Activated CD8-positive, alpha-beta T cell treated with anti-CD3 and anti-CD28 coated beads for 36 hours (primary cell): ENCODE measurements at places on chromosomes 5 and 9. TPM values are rescaled to one million over a fixed set of nuclear protein-coding genes. Genes with fewer than 3 reads are reported as not detected.

DNA sequence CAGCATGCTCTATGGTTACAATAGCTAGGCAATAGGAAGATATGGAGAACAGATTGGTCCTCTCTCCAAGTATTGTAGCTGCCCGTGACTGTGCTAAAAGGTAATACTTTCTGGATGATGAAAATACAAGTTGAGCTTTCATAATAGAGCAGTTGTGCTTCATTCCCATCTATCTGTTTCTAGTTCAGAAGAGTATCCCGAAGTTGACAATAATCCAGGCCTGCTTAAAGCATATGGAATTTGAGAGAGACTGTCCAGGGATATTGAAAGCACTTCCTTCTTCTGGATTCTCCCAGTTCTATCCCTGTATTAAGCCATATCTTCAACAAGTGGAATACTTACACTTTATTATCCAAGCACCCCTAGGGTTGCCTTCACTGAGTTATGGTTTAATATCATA lies 350.4 kb downstream of the EFNA5 start:
- no peak for DNase-seq

GRCh38 chr9:113516840-113517577 lies 53.5 kb downstream of the RGS3 start:
- DNase-seq = peak; percentile 96

- DNase-seq = peak; percentile 79
Observed at GRCh38 chr9:137406876-137407589, 15.9 kb downstream of the EXD3 start.

DNA sequence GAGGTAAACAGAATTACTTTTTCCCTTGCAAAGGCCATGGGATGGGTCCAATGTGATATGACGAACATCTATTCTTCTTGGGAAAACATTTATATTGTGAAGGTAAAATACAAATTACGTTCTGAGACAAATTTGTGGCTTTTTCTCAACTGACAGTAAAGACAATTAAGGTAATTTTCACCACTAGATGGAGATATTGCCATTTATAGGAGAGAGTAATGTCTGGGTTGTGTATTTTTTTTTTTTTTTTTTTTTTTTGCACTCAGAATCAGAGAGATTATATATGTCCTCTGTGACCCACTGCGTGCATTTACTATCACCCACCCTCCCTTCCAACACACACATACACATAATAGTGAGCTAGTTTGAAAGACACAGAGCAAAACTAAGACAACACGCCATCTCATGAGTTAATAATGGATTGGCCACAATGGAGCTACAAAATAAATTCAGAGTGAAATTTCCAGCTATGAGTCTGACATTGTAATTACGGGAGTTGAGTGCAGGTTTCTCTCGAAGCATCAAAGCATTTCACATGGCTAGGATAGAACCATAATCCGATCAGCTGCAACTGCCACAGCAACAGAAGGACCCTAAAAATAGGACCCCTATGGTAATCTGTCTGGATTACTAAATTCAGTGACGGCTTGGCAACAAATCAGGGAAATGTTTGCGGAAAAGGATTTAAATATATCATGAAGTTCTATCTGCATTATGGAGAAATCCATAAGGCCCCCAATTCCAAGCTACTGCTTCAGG lies 49.2 kb downstream of the ANXA1 start:
- DNase-seq = no peak

GRCh38 chr9:134501761-134502265 lies 139.8 kb upstream of the COL5A1 start:
- no peak for DNase-seq

- DNase-seq = no peak
Observed at GRCh38 chr5:67876371-67876770, 339.2 kb upstream of the PIK3R1 start.

GRCh38 chr5:10275460-10275859 lies 25.4 kb downstream of the CCT5 start:
- no peak for DNase-seq

DNA sequence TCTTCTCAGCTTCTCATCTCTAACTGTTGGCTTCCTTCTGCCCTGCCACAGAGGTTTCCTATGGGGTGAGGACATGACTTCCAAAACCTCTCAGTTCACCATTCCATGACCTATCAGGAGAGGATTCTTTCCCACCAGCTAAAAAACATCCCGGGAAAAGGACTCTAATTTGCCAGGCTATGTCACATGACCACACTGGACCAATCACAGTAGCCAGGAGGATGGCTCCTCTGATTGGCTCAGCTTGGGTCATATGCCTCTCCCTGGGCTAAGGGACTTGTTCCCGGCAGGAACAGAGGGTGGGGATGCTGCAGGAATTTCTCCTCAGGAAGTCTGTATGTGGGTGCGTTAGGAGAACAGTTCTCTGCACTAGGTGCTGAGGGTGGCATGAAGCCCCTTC lies 40.3 kb upstream of the XPA start:
- DNase-seq = no peak

GRCh38 chr5:78547731-78548615 lies 100.6 kb downstream of the LHFPL2 start:
- no peak for DNase-seq

DNA sequence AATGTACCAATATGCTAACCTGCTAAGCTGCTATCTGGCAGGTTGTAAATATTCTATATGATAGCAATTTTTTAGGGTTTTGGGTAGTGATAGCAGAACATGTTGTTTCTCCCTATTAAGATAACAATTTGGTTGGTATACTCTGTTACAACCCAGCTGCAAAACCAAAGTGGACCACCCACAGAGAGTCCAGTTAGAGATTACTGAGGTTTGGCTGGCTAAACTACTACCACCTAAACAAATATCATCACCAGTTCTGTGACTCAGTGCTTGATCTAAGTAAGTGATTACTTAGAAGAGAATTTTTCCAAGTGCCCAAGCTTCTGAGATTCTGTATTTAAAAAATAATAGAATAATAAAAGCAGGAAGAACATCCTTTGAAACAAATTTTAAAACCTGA lies 72.3 kb downstream of the XRCC4 start:
- DNase-seq = no peak

GRCh38 chr9:86246752-86247161 lies 12.7 kb downstream of the C9orf153 start:
- DNase-seq = no peak

DNA sequence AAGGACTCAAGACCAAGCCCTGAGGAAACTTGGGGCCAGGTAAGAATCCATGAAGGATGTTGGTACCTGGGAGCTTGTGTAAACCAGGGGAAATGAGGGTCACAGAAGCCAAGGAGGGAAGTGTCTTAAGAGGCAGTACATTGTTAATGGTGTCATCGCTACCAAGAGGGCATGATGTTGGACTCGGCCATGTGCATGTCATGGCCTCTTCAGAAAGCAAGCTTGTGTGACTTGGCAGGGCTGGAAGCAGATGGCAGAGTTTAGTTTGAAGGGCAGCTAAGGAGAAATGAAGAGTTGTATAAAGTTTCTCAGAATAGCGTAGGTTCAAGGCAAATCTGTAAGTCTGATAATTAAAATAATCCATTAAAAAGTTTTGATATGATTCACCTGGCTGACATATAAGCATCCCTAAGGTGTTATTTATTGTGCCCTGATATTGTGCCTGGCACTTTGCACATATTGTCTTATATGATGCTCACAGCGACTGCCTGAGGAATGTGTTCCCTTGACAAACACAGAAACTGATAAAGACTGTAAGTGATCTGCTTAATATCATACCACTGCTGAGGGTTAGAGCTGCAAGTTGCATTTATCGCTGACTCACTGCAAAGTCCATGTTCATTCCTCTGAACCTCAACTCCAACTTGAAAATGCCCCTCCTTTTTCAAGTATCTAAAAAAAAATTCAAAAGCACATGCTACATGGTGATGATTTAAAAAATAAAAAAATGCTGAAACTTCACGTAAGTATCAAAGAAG lies 81.3 kb upstream of the PTPN3 start:
- no peak for DNase-seq

- no peak for DNase-seq
Observed at GRCh38 chr9:98869866-98870265, 62.4 kb downstream of the GALNT12 start.

DNA sequence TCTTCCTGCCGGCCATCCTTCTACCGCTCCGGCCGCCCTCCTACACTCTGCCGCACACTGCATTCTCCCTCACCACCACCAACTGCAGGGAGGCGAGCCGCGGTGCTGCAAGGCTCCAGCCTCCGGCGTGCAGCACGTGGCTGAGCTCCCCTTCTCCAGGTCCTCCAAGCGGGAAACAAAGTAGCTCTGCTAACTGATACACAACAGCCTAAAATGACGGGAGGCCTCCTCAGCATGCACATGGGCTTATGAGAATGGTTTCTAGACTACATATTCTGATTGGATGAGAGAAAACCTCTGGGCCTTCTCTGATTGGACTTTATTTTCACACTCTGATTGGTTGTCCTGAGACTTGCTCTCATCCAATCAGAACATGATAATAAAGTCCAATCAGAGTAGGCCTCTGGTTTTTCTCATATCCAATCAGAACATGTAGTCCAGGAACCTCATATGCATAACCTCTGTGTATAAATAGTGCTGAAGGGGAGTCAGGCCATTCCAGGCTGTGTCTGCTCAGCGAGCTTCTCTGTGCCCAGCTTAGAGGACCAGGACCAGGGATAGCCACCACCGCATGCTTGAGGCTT lies 27.0 kb upstream of the ZNF354B start:
- DNase-seq = no peak

GRCh38 chr5:27462936-27463335 lies 424.6 kb upstream of the CDH9 start:
- DNase-seq = no peak

- no peak for DNase-seq
Observed at GRCh38 chr5:108094800-108095199, 287.1 kb downstream of the FBXL17 start.

- DNase-seq = no peak
Observed at GRCh38 chr9:89524963-89525362, 27.1 kb upstream of the SEMA4D start.

DNA sequence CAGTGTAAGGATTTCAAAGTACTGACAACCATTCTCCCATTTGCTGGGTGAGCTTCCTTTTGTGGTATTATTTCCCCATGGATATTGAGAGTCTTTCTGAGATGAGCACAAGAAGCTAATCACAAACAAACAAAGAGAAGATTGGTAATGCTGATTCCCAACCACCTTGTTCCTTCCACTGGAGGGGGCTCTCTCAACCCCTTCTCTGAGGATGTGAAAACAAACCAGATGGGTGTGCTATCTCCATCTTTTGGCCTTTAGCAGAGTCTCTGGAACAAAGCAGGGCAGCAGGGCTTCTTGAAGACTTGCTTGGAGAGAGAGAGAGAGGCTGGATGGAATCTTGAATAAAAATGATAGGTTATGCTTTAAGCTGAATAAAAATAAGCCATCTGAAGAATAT lies 576.7 kb upstream of the ZNF462 start:
- DNase-seq = no peak

DNA sequence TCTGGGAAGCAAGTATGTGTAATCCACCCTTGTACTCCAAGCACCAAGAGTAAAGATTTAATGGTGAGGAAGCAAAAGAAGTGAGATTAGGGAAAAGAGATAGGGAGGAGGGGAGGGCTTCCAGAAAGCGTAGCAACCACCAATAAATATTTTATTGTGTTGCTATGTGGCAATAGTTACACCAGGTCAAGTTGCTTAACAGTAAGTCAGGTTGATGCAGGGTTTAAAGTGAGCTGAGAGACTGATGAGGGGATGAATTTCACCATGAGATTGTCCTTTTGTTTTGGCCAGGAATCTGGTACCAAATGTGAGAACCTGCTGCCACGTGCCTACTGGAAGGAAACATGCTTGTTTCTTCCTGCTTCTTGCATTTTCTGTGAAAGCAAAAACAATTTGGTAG lies 62.7 kb downstream of the PCSK5 start:
- DNase-seq = no peak

DNA sequence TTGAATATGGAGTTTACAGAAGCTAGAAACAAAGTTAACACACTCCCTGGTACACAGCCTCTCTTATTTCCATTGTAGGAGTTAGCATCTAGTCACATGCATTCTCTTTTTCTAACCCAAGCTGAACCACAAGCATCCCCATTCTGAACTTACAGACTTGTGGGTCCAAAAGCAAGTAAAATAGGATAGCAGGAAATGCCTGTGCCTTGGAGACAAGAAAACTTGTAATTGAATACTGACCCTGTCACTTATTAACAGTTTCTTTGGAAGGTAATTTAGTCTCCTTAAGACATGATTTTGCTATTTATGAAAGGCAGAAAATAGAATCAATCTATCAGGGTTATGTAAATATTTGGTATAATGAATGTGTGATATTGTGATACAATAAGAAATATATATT lies 353.6 kb downstream of the TLE4 start:
- DNase-seq = no peak

- DNase-seq = no peak
Observed at GRCh38 chr9:72356041-72356582, 8.9 kb downstream of the ZFAND5 start.

DNA sequence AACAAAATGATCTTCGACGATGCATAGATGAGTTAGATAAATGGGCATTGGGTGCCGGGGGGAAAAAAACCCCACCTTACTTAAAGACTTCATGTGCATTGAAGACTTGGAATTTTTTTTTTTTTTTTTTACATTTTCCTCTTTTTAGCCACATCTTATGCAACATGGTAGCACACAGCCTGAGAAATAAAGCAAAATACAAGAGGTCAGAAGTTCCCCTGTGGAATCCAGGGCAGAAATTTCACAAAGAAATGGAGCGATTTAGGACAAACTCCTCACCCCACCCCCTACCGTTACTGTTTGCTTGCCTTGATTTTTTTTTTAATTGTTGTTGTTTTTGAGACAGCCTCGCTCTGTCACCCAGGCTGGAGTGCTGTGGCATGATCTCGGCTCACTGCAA lies 153.2 kb downstream of the GOLPH3 start:
- DNase-seq = no peak

- DNase-seq = no peak
Observed at GRCh38 chr5:68435611-68436010, 220.1 kb downstream of the PIK3R1 start.

GRCh38 chr5:143402553-143403333 lies 743 bp downstream of the NR3C1 start:
- DNase-seq = peak; percentile 72

GRCh38 chr5:134268019-134268601 lies 42.2 kb upstream of the PPP2CA start:
- DNase-seq = no peak

GRCh38 chr9:136847826-136848392 lies 1.3 kb upstream of the PHPT1 start:
- DNase-seq = peak; percentile 95

GRCh38 chr9:97604901-97605645 lies 28.1 kb downstream of the TSTD2 start:
- DNase-seq = no peak

The ENTPD2 gene
- total RNA-seq = not detected

The CYSRT1 gene
- not detected for total RNA-seq

The PRR7 gene
- total RNA-seq = 32.6 TPM

The CNOT6 gene
- 30.4 TPM for total RNA-seq

The FOXB2 gene
- not detected for total RNA-seq

The DMRT3 gene
- not detected for total RNA-seq

The PCDHGB5 gene
- total RNA-seq = not detected

The FOXD4L5 gene
- 0.11 TPM for total RNA-seq

The RANBP6 gene
- 16.2 TPM for total RNA-seq

The F2RL1 gene
- 2.2 TPM for total RNA-seq

The GRAMD2B gene
- 8.0 TPM for total RNA-seq

The SURF1 gene
- total RNA-seq = 25.3 TPM

The FOXD4 gene
- not detected for total RNA-seq
